CD4-positive, alpha-beta memory T cell (primary cell): ENCODE measurements at places on chromosomes 11 and 22.

GRCh38 chr11:4065601-4066377 lies 28.8 kb upstream of the RRM1 start:
- no peak for DNase-seq

GRCh38 chr22:20853236-20853660 lies 5.4 kb downstream of the PI4KA start:
- no peak for DNase-seq

DNA sequence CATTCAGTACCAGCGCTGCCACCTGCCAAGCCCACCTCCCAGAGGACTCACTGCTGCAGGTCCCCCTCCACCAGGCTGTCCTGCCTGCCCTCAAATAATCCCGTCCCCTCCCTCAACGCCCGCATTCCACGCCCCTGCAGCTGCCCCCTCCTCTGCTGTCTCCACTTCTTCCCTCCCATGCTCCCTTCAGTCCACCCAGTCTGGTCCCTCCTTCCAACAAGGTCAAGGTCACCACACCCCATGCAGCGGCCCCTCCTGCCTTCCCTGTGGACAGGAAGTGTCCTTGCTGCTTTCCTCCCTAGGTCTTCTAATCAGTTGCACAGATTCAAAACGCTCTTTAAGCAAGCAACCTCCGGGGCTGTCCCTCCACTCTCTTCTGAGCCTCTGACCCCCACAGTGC lies 12.1 kb downstream of the MACROD1 start:
- DNase-seq = no peak

DNA sequence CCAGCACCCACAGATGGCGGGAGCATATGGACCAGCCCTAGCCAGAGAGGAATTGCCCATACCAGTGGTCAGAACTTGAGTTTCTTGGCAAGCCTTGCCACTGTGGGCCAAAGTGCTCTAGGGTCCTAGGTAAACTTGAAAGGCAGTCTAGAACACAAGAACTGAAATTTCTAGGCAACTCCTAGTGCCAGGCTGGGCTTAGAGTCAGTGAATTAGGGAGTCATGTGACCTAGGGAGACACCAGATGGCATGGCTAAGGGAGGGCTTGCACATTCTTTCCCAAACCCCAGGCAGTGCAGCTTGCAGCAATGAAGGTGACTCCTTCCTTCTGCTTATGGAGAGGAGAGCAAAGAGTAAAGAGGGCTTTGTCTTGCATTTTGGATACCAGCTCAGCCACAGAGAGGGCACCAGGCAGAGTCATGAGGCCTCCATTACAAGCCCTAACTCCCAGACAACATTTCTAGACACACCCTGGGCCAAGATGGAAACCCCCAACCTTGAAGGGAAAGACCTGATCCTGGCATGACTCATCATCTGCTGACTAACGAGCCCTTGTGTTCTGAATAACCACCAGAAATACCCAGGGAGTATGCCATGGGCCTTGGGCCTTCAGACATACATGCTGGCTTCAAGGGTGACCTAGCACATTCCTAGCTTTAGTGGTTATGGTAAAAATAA lies 19.2 kb upstream of the OR56A3 start:
- no peak for DNase-seq

DNA sequence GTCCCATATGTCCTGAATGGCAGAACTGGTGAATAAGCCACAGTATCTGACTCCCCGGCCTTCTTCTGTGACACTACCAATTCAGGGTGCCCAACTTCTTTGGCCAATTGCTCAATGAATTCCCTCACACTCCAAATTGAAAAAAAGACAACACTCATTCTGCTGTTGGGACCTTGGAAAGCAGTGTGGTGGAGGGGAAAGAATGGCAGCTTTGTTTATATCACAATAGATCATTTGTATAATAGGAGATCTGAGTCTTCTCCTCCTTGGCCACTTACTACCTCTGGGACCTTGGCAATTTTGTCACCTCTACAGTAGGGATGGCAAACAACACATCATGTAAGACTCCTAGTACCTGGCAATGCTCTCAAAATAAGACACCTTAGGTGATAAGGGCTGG lies 64.6 kb downstream of the OPCML start:
- DNase-seq = no peak

- DNase-seq = peak; percentile 52
Observed at GRCh38 chr11:18633256-18634139, 644 bp downstream of the SPTY2D1 start.

DNA sequence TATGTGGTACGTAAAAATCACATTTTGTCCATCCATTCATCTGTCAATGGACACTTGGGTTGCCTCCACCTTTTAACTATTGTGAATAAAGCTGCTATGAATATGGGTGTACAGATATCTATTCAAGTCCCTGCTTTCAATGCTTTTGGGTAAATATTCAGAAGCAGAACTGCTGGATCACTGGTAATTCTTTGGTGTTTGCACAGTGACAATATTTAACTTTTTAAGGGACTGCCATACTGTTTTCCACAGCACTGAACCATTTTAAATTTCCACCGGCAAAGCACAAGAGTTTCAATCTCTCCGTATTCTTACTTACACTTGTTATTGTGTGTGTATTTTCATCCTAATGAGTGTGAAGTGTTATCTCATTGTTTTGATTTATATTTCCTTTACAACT lies 79.4 kb downstream of the RBFOX2 start:
- DNase-seq = no peak

DNA sequence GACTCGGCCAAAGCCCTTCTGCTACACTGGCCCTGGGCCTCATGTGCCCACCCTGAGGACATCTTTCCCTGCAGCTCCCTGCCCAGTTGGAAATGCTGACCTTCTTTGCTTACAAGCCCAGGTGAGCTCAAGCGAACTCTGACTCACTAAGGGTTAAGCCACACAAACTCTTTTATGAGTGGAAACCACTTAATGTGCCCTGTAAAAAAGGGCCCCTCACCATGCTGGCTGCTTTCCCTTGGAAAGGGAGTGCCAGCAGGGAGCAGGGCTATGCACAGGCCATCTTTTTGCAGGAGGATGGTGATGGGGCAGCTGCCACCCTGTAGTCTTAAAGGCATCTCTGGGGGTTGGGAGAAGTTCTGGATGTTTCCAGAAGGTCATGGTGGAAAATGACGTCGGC lies 18.7 kb downstream of the EHF start:
- no peak for DNase-seq

- no peak for DNase-seq
Observed at GRCh38 chr22:21753374-21754111, 17.9 kb upstream of the YPEL1 start.

- DNase-seq = no peak
Observed at GRCh38 chr11:119305556-119306372, 11.2 kb downstream of the MCAM start.

GRCh38 chr11:11312738-11313137 lies 40.3 kb downstream of the CSNK2A3 start:
- no peak for DNase-seq

DNA sequence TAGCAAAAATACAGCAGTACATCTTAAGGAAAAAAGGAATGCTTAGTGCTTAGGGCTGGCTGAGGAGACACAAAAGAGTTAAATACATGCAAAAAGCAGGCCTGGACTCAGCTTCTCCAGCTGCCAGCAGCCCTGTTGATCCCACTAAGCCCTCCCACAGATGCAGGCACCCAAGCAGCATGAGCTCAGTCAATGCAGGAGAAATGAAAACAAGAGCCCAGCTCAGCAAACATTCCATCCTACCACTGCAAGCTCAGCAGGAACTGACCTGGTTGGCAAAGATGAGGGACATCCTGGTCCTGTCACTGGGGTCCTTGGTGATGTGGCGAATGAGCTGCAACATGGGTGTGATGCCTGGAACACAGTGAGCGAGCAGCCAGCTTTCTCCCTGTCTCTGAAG lies 5.8 kb downstream of the CYB5R2 start:
- no peak for DNase-seq

GRCh38 chr11:78763664-78764063 lies 189.0 kb upstream of the NARS2 start:
- DNase-seq = no peak

- DNase-seq = no peak
Observed at GRCh38 chr11:113278481-113278880, 35.9 kb upstream of the TTC12 start.

DNA sequence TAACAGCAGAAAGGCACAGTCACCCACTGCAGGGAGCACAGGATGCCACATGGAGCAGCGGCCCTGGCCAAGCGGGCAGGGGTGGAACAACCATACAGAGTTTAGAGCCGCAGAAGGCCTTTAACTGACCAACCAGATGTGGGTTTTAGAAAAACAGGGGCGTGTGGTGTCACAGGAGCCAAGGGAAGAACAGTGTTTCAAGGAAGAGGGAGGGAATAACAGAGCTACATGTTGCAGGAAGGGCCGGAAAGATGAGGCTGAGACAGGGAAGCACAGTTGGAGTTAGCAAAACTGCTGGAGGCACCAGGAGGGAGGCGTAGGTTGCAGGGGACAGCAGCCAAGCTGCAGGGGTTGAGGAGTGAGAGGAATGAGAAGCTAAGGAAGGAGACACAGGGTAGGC lies 7.8 kb upstream of the NAA40 start:
- no peak for DNase-seq

GRCh38 chr22:50184004-50184901 lies 1.5 kb upstream of the TRABD start:
- no peak for DNase-seq

- DNase-seq = no peak
Observed at GRCh38 chr11:109956124-109956793, 136.9 kb upstream of the ZC3H12C start.

DNA sequence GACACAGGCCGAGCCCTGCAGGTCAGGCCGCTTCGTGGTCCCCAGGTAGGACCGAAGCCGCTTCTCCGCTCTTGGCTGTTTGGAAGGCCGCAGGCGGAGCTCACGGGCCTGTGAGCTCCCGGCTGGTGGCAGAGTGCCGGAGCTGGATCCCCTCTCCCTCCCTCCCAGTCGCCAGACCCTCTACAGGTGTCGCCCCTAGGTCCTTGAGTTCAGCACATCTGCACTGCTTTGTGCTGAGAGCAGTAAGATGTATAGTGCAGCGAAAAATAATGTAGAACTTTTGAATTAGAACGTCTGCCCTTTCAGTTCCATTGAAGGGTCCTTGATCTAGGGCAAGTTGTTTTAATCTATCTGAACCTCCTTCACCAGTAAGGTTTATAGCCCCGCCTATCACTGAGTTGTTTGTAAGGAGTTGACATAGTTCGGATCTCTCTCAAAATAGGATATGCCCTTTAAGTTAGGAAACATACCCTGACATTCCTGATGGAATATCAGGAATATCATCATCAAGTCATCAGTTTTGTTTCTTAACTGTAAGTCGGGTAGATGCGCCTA lies 419 bp downstream of the ANKRD49 start:
- no peak for DNase-seq

DNA sequence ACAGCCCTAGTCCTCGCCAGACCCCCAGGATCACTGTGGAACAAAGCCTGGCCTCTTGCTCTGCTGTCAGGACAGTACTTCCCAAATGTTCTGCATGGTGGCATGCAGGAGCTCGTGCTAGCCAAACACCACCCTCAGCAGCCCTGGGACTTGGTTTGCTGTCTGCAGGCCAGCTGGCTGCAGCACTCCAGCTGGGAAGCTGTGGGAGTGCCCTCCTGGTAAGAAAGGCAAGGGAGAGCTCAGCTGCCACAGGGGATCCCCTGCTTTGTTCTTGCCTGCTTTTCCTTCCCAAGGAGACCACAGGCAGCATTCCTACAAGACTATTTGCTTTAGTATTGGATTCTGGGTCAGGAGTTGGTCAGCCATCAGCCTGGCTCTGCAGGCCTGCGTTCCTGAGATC lies 27.9 kb downstream of the TCIRG1 start:
- no peak for DNase-seq

DNA sequence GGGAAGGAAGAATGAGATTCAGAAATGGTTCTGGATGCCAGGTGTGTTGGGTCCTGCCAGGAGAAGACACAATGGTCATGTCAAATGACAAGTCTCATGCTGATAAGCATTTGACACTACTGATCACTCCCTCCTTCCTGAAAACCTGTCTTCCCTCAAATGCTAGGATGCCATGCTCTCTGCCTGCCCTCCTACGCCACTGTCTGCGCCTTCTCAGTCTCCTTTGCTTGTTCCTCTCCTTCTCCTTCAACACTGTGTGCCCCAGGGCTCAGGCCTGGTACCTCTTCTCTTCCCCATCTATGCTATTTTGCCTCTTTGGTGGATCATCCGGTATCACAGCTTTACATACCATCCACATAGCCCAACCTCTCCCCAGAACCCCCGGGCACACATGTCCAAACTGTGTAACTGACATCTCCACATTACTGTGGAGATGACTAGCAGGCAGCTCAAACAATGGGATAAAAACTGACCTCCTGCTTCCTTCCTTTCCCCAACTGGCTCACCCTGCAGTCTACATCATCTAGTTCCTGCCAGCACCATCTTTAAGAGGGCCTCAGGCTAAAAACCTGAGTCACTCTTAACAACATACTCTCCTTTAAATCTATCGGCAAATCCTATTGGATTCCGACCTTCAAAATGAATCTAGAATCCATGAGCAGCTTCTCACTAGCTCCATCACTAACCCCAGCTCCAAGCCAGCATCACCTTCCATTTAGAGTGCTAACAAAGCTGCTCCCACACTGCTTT lies 8.2 kb downstream of the AP1B1 start:
- no peak for DNase-seq

GRCh38 chr11:80632691-80633090 lies 1191.9 kb upstream of the TENM4 start:
- DNase-seq = no peak

GRCh38 chr11:108854346-108854745 lies 189.5 kb downstream of the DDX10 start:
- DNase-seq = peak; percentile 2

GRCh38 chr22:37014835-37015586 lies 4.2 kb downstream of the TST start:
- no peak for DNase-seq

DNA sequence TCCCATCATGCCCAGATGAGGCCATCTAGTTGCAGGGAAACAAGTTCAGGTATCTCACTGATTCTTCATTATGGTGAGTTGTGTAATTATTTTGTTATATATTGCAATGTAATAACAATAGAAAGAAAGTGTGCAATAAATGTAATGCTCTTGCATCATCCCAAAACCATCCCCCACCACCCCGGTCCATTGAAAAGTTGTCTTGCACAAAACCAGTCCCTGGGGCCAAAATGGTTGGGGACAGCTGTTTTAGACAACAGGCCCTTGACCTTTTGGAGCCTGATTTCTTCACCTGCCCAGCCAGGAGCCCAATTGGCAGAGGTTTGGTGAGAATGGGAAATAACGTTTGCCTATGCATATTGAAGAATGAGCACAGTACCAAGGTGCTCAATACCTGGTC lies 15.9 kb downstream of the MPEG1 start:
- DNase-seq = no peak
